ENCODE measurements at places on chromosomes 2 and 18.

- no peak for DNase-seq
Measured at GRCh38 chr2:44680424-44680971, 261.0 kb upstream of the SIX3 start.

GRCh38 chr2:69298261-69298660 is 88.8 kb downstream of the GFPT1 start:
- DNase-seq, result no peak

- no peak for DNase-seq
Measured at GRCh38 chr2:241812730-241813643, 4.0 kb downstream of the NEU4 start.

DNA sequence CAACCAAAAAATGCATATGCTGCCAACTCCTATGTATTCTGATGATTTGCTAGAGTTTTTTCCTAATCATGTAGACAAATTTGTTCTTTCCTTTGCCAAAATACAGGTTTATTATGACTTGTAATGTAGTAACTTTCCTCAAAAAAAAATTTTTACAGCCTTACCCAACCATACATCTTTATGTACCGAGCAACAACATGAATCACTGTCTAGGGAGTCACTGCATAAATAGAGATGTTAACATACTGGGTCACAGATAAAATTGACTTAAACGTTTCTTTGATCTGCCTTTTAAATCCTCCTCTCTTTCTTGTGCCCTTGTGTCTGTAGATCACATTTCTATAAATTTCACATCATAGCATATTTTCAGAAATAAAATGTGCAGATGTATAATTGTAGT is 143.6 kb downstream of the MBD2 start:
- DNase-seq, result no peak

GRCh38 chr18:23536204-23536603 is 32.9 kb downstream of the RMC1 start:
- DNase-seq, result no peak

- DNase-seq, result no peak
Measured at GRCh38 chr2:132904142-132904842, 234.3 kb upstream of the LYPD1 start.

DNA sequence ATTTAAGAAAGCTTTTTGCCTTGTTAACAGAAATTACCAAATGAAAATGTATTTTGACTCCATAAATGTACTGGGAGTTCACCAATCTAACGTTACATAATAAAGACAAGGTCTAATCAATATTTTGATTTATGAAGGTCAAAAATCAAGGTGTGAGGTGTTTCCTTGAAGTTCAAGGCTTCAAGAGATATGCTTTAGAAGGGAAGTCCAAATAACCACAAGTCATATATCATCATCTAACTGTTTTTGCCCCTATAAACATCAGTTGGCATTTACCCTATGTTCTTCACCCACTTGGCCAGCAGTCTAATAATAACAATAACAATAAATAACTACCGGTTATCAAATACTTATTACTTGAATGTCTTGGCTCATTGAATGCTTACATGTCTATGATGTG is 196.1 kb upstream of the ID2 start:
- no peak for DNase-seq

- DNase-seq, result no peak
Measured at GRCh38 chr2:224954980-224955379, 87.3 kb downstream of the DOCK10 start.

DNA sequence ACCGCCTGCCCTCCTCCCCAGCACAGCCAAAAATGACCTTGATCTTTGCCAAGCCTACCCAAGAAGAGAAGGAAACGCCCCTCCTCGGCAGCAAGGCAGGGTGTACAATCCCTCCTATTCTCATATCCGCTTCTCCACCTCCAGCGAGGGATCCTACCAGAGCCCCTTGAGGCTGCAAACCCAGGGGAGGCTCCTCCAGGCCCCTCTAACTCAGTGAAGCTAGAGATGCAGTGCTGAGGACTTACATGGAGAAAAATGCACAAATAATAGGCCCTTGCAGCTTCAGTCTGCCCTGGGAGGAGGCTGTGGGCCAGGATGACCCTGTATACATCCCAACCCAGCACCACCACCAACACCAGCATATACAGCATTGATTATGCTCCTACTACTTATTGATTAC is 46.9 kb upstream of the POMC start:
- DNase-seq, result no peak

DNA sequence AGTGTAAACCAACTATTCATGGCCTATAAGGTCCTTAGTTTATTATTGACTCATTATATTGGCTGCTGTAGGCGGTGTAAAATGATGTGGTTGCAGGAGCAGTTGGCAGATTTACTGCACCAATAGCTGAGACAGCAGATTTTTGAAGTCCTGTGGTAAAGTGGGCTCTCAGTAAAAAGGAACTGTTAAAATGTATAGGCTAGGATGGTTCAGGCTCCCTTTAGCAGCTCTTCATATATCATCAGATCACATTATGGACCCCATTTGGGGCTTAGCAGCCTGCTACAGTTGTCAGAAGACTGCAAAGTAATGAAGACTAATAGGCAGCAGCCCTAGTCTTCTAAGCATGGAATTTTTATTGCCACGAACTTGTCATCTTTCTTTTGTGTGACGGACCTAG is 27.8 kb downstream of the MTX2 start:
- no peak for DNase-seq

GRCh38 chr2:62370321-62371250 is 135.4 kb downstream of the TMEM17 start:
- DNase-seq, result no peak

DNA sequence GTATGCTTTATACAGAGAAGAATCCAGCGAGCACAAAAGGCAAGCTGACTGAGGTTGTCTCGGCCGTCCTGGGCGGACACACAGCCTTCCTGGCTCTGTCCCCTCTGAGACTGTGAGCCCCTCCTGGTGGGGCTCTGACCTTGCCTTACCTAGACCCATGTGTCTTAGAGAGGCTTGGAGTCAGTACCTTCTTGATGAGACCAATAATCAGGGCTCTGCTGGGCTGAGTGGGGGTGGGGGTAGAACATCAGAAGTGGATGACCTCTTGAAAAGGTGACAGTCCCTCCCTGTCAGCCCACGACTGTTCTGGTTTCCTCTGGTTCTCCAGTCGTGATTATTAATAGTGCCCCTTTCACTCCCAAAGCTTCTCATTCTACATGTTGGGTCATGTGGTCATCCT is 31.2 kb downstream of the TWIST2 start:
- DNase-seq, result no peak

DNA sequence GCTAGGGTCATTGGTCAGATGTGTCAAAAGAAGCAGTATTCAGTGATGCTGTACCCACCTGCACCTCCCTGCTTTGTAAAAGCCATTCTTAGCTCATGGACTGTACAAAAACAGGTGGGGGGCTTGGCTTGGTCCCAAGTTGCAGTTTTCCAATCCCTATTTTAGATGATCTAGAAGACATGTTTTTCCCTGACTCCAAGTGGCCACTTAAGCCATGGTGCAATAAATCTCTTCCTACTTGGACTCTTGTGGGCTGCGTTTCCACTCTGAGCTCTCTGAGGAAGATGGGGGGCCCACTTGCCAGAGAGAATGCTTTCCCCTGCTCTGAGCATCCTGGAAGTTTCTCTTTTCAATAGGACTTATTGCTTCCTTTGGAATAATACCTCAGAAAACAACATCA is 57.0 kb upstream of the SPP2 start:
- DNase-seq, result no peak

DNA sequence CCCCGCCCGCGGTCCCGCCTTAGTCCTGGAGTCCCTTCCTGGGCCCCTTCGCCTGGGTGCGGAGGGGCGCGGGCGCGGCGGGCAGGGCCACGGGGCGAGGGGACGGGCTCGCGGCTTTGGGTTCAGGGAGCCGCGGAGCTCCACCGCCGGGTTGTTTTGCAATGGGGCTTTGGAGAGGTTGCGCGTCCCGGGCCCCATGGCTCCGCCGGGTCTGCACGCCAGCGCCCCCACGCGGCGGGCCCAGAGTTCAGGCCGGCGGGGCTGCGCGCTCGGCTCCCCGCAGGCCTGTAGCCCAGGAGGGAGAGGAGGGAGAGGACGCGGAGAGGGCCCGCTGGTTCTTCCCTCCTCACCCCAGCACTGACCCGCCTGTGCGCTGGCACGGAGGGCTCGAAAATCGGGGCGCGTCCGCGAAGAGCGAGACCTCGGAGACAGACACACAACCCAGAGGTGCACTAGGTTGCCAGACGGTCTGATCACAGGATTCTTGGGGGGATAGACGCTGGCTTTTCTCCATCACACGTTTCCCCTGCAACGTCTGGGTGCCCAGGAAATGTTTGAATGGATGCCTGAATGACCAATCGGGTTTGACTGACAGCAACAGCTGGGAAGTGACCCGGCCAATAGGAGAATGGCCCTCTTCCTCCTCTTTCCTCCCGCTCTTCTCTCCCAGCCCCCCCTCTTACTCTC is 4.9 kb upstream of the SIX2 start:
- no peak for DNase-seq

GRCh38 chr18:54215069-54215468 is 9.4 kb downstream of the MBD2 start:
- no peak for DNase-seq

All from CD4-positive, alpha-beta T cell treated with Interleukin-2 at 100 ng/mL for 4 hours (primary cell).